Gastroesophageal sphincter (tissue), 4 donors: ENCODE measurements at places on chromosomes 5 and 9. TPM values are rescaled to one million over a fixed set of nuclear protein-coding genes. Genes with fewer than 3 reads are reported as not detected.

IGFBPL1 gene
- 2.6 TPM for total RNA-seq

CDC20B gene
- total RNA-seq = not detected

SLC6A19 gene
- not detected for total RNA-seq

CIZ1 gene
- 41.7 TPM for total RNA-seq

HRH2 gene
- 6.1 TPM for total RNA-seq
